Ovary (tissue), 10 donors: ENCODE measurements at places on chromosomes 11 and 22. TPM values are rescaled to one million over a fixed set of nuclear protein-coding genes. Genes with fewer than 3 reads are reported as not detected.

GRCh38 chr11:132490978-132491377 lies 1041.3 kb downstream of the OPCML start:
- no peak for DNase-seq

Gene OR56A1
- polyA plus RNA-seq: not detected

Gene ELMOD1
- polyA plus RNA-seq: 0.38 TPM

Gene POU2AF2
- not detected for polyA plus RNA-seq
